ENCODE measurements at places on chromosomes 3 and 15.

DNA sequence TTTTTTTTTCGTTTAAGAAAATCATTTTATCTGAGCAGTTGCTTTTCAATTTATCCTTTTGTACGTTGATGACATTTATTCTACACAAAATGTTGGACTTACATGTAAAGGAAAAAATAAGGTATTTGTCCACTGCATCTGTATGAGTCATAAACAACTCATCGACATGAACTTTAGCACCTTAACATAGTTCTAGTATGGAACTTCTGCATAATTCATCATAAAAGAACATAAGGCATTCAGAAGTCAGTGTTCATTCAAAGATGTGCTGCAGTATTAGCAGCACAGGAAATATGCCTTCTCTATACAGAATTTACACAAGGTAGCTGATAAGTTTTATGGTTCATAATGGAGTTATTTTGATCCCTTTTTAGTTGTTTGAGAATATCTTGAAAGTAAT, 801.6 kb downstream of the CADM2 start:
- no peak for DNase-seq

DNA sequence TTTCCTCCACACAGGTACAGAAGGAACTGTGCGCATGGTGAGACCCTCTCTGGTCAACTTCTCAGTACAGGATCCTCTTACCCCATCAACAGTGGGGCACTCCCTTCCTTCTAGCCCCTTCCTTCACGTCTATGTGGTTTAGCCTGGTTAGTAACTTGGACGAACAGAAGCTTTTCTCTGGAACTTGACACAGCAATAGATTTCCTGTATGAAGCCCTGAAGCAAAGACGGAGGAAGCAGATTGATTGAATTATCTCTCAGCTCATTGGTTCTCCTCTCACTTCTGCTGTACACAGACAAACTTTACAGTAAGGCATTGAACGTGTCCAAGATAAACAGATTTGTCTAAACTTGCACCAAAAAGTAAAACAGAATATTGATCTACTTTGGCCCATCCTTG, at the start of gene CD200R1:
Gene CD200R1, minus strand, starts transcription at position 210 of the 400 bp plus-strand sequence. CDS start 246 bp downstream, outside the sequence.
- no peak for DNase-seq

DNA sequence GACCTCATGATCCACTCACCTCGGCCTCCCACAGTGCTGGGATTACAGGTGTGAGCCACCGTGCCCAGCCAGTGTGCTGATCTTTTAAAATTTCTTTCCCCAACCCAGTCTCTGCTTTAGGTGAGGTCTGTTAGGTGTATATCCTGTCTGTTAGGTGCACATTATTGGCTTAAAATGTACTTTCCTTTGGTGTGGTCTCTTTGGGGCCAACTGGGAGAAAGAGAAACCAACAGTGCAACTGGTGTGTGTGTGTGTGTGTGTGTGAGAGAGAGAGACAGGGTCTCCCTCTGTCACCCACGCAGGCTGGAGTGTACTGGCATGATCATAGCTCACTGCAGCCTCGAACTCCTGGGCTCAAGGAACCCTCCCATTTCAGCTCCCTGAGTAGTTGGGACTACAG, 50.3 kb upstream of the GNB5 start:
- peak; percentile 46 for DNase-seq

GRCh38 chr15:75731248-75732151, 18.9 kb upstream of the CSPG4 start:
- DNase-seq, result peak; percentile 46

DNA sequence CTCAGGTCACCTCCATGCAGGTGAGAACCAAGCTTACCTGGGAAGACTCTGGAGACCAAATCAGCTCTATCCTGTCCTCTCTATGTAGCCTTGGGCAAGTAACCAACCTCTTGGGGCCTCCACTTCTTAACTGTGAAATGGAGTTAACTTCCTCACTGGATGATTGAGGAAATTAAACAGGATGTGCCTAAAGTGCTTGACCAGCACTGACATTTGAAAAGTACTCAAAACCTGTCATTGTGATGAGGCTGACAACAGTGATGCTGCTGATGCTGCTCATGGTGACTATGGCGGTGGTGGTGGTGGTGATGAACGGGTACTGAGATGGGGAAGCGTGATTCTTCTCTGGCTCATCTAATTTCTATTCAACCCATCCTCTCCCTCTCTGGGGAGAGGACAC, 22.3 kb downstream of the VIPR1 start:
- no peak for DNase-seq

DNA sequence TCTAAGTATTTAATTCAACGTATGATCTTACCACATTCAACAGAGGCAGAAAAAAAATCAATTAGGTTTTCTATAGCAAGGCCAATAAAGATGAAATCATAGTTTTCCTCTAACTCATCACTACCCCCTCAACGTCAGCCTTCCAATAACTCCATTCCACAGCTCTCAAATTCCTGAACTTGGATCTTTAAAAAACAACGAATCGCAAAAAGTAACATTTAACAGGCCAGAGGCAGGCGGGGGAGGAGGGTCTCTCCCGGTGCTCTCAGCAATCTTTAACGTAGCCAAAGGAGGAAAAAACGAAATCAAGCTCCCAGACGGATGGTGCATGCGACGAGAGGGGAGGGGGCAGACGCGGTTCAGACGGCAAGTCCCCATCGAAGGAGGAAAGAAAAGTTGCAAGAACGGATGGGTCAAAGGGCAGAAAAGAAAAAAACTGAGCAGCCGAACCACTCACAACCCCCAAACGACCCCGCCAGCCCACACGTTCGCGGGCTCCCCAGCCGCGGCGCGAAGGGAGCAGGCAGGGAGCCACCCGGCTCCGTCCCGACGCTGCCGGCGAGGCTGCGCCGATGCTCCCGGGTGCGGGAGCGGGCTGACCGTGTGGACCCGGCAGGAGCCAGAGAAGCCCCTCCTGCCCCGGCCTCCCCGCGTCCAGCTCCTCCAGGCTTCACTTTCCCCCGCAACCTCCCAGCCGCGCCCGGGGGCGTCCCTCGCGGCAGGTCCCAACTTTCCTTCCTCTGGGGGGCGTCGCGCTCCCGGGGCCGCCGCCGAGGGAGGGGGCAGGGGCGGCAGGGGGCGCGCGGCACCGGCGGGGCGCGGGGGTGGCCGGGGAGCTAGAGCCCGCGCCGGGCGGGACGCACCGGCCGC, 703 bp downstream of the PEAK1 start:
- peak; percentile 36 for DNase-seq

All from DND-41 (cell line).